NCI-H187 treated with DMSO at 0.1 percent for 48 hours (cell line): ENCODE measurements at places on chromosomes 5 and 9.

- no peak for DNase-seq
These were observed 147.0 kb downstream of the CAVIN4 start for GRCh38 chr9:100724886-100725285.

- DNase-seq: no peak
These were observed 11.8 kb downstream of the NR2F1 start for GRCh38 chr5:93594591-93595419.

- no peak for DNase-seq
These were observed 1112.3 kb upstream of the SEMA6A start for GRCh38 chr5:117686926-117687325.

DNA sequence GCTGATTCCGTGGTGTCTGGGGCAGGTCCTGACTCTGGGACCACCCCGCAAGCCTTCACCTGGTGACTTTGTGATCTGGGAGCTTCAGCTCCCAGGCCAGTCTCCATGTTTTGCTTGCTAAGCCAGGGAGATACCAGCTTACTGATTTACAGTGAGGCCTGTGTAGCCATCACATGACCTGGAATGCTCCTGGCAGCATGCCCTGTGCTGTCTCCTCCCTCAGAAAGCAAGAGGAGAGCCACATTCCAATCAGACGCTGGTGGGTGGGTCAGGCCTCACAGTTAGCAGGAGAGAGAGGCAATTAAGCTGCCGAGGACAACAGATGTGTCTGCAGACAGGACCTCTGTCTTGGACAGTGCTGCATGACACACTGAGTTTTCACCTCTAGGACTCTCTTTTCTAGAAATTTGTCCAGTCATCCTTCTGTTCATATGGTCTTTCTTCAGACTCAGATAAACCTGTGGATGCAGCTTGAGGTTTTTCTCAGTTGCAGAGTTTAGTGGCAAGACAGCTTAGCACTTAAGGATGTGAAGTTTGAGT lies 24.4 kb upstream of the GRPEL2 start:
- DNase-seq: peak; percentile 75

GRCh38 chr9:129544761-129545160 lies 76.1 kb downstream of the C9orf50 start:
- DNase-seq: no peak

DNA sequence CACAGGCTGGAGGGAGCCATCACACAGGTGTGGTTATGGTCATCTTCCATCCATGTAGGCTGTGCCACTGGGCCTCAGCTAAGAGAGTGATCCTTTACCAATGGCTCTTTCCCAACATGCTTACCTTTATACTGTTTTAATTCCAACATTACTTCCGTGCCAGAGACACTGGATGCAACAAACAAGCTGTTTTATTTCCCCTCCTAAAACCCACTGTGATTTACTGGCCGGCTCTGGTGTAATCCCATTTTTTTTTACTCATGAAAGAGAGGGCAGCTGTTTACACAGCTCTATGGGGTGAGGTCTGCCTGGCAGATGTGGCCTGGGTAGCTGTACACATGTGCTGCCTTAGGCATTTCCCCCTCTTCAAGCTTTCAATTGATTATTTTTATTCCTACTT lies 58.5 kb downstream of the MACROH2A1 start:
- no peak for DNase-seq

DNA sequence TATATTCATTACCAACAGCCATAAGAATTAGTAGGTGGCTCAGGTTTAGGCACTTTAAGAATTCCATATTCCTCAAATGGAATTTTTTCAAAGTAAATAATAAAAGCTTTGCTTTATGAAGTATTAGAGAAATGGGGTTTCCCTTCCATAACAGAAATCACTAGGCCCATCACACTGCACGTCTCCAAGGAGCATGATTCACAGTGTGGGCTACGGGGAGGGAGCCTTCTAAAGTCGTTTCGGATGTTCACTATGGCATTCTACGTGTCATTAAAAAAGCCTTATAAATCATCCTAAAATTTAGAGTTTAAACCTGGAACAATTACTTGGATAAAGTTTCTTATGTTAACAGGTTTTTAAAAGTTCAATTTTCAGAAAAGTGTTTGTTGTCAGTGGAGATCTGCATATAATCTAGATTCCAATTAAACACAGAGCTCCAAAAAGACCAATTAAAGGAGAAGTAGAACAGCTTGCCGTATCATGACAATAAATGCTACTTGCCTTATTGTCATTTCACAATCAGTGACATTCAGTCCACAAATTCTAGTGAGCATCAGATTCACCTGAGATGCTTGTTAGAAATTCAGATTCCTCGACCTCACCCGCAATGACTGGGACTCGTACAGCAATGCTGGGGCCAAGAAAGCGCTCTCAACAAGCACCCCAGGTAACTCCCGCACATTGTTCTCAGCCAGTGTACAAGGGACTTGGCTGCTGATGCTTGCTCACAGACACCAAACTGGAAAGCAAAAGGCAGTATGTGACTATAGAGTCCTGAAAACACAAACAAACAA lies 115.7 kb downstream of the NFIB start:
- no peak for DNase-seq

GRCh38 chr9:73577848-73578247 lies 426.2 kb downstream of the ANXA1 start:
- DNase-seq: no peak

- DNase-seq: no peak
These were observed 148.2 kb upstream of the LRRTM2 start for GRCh38 chr5:139023286-139023685.

DNA sequence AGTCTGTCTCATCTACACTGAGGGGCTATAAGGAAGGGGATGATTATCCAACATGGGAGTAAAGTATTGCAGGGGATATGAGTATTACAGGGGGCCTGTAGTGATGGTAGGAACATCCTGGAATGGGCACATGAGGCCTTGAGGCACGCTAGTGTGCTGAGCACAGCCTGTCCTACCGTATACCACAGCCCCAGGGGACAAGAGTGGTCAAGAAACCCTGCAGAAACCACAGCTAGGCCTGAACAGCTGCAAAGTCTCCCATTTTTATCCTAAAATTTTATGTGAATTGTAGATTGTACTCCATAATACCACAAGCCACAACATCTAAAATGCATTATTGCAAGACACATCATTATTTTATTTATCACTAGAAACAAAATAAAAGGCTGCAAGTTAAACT lies 136.3 kb upstream of the ASTN2 start:
- no peak for DNase-seq

GRCh38 chr5:11792621-11793020 lies 111.6 kb downstream of the CTNND2 start:
- no peak for DNase-seq

GRCh38 chr5:140000332-140000731 lies 42.8 kb downstream of the NRG2 start:
- no peak for DNase-seq

- DNase-seq: no peak
These were observed 65.0 kb upstream of the GGTA1 start for GRCh38 chr9:121564504-121565260.

- DNase-seq: no peak
These were observed 140.1 kb downstream of the GRIA1 start for GRCh38 chr5:153630546-153630945.

- DNase-seq: no peak
These were observed 42.6 kb downstream of the NACC2 start for GRCh38 chr9:136052472-136052880.

DNA sequence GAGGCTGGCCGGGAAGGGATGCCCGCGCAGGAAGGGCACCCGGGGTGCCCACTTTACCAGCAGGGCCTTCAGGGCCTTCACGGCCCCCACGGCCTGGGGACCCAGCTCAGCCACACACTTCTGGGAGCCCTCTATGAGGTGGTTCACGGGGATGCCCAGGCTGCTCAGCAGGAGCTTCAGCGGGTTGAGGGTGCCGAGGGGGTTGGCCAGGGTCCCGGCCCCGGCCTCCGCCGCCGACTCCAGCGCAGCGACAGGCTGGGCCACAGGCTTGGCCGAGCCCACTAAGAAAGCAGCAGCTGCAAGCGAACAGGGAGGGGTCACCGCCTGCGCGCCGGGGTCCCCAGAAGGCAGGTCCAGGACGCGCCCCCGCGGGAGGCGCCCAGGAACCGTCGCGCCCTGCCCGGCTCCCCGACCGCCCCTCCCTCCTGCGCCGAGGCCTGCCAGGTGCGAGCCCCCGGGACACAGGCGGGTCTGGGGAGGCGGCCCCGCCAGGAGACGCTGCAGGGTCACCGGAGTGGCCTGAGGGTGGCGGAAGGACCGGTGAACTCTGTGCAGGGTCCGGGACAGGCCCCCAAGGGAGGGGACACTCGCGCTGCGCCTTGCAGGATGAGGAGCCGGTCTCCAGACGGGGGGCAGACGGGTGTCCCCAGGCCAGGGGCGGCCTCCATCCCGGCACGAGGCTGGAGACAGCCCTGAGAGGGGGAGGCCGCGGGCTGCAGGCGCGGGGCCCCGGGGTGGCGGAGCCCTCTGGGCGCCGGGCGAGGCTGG lies 572 bp downstream of the SCGB3A1 start:
- DNase-seq: no peak

- DNase-seq: no peak
These were observed 19.0 kb downstream of the NCS1 start for GRCh38 chr9:130191068-130191748.

GRCh38 chr9:34961574-34962490 lies 3.7 kb downstream of the PHF24 start:
- DNase-seq: no peak

GRCh38 chr9:26684029-26684428 lies 208.6 kb downstream of the CAAP1 start:
- no peak for DNase-seq

- DNase-seq: no peak
These were observed 119.5 kb upstream of the ZNF618 start for GRCh38 chr9:113756476-113757192.

GRCh38 chr5:148469501-148469935 lies 85.8 kb downstream of the FBXO38 start:
- no peak for DNase-seq

DNA sequence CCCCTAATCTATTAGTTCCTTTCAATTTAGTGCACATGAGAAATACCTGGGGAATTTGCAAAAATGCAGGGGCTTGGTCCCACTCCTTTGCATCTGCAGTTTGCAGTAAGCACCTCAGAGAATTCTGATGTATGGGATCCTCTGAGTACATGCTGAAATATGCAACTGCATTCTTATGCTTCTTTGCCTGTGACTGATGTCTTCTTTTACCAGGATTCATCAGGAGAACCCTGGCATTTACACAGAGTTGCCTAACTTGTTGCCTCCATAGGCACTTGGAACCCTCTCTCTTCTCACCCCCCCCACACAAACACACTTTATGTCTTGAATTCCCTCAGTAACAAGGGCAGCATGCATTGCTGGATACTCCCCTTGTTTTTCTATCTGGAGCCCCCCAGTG lies 173.1 kb downstream of the KDM4C start:
- DNase-seq: no peak

DNA sequence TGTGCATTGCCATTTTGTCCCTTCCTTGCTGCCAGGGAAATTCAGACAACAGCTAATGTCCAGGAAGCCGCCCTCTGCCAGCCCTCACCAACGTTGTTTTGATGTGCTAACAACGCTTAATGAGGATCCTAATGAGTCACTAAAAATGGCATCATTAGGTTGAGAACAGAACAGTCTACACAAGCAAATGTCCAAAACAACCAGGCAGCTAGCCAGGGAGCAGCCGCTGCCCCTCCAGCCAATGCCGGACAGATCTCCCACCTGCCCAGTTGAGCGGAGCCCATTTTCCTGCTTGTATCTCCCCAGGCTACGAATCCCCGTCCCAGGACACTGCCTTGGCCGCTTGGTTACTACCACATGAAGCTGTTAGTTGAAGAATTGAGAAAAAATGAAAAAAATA lies 40.4 kb upstream of the UNC5A start:
- DNase-seq: no peak

- DNase-seq: no peak
These were observed 16.4 kb upstream of the FST start for GRCh38 chr5:53463909-53464621.

GRCh38 chr5:150598821-150599273 lies 41.6 kb upstream of the SYNPO start:
- no peak for DNase-seq

GRCh38 chr9:76799473-76799872 lies 35.2 kb downstream of the PCA3 start:
- DNase-seq: no peak

GRCh38 chr9:79264041-79264440 lies 307.7 kb upstream of the TLE4 start:
- DNase-seq: no peak

- no peak for DNase-seq
These were observed 14.1 kb downstream of the SLC25A46 start for GRCh38 chr5:110752953-110753352.

GRCh38 chr5:175900157-175900556 lies 28.8 kb downstream of the CPLX2 start:
- DNase-seq: no peak

DNA sequence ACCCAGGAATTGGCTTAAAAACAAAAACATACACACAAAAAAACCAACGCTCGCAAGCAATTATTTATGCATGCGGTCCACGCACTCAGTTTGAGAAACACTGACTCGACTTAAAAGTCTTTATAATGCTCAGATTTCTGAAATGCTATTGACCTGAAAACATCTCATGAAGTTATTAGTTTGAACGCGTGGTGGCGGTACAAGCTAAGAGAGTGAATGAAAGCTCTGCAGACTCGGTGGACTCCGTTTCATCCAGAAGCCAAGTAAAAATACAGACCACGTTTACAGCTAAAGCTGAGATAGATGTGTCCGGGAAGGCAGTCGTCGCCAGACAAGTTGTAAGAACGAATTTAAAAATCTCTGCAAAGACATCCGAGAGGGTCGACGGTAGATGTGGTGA lies at the start of gene PCDHB6:
TSS of gene PCDHB6 (plus strand) at position 246 of the 400 bp plus-strand sequence. CDS start 201 bp downstream, outside the sequence.
- no peak for DNase-seq

- DNase-seq: no peak
These were observed 375.7 kb downstream of the ACTL7B start for GRCh38 chr9:108479989-108480652.

DNA sequence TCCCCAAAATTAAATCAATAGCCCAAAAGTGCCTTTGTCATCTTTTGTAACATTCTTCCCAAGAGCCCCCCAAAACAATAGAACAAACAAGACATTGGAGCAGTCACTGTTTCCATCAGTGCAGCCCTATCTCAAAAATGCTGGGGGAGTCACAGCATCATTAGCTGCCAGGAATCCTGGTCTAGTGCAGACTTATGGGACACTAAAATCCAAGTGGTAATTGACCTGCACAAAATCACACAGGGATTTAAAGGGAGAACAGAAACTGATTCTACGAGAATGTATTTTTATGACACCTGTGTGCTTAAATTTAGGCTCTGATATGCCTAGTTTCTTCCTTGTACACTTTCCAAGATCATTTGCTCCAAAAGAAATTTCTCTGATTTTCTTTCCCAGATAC lies 172.9 kb downstream of the GLIS3 start:
- no peak for DNase-seq

DNA sequence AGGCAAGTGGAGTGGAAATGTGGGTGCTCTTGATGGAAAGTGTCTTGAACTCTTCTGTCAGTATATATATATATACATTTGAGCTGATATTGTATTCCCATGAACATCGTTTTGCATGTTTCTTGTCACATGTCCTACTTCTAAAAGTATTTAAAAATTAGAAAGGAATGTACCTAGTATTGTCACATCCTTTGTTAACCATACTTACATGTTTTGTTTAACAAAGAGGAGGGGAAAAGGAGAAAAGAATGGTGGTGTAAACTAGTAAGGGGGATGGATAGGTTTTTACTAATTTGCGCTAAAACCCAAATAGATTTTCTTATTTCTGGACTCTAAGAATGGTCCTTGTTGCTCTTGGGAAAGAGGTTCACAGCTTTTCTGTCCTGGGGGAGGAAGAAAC lies 181.7 kb downstream of the GOLPH3 start:
- no peak for DNase-seq

GRCh38 chr9:133930682-133931485 lies 61.2 kb downstream of the VAV2 start:
- DNase-seq: no peak
